Renal pelvis (tissue), 12 donors: ENCODE measurements at places on chromosomes 4 and X. TPM values are rescaled to one million over a fixed set of nuclear protein-coding genes. Genes with fewer than 3 reads are reported as not detected.

- no peak for DNase-seq
These were observed 185.9 kb downstream of the CFAP299 start for GRCh38 chr4:80521438-80521837.

DNA sequence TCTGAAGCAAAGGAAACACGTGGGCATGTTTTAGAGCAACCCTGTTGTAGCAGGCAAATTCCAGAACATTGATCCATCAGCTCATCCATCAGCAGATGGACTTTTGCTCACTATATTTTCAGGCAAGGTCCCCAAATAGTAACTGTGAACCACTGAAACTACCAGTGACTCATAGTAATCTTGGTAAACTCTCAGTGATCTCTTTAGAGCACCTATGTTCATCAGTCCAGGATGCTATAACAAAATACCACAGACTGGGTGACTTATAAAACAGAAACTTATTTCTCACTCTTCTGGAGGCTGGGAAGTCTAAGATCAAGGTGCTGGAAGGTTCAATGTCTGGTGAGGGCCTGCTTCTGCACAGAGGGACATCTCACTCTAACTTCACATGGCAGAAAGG, 28.9 kb upstream of the BTC start:
- no peak for DNase-seq

- no peak for DNase-seq
These were observed 7.6 kb upstream of the PRRG3 start for GRCh38 chrX:151687635-151688034.

- no peak for DNase-seq
These were observed 283.3 kb downstream of the PTTG2 start for GRCh38 chr4:38243388-38244053.

DNA sequence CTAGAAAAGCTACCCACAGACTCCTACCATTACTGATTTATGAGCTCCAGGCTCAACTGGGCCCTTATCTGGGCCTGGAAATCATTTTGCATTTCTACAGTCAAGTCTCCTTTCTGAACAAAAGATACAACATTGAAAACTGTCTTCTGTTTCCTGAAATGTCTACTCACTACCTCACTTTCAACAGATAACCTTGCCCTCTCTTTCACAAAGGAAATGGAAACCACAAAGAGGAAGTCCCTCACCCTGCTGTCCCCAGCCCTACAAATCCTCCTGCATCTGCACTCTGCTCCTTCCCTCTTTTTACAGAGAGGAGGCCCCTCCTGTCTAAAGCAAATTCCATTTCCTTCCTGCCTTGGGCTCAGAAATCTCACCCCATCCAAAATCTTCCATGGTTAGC, 24.8 kb upstream of the CYBB start:
- no peak for DNase-seq

The CSAG2 gene
- not detected for polyA plus RNA-seq

The SHROOM3 gene
- polyA plus RNA-seq, result 36.8 TPM

The RNF212 gene
- 9.1 TPM for polyA plus RNA-seq

- DNase-seq, result no peak
These were observed 561 bp downstream of the IRAK1 start for GRCh38 chrX:154019061-154019621.

DNA sequence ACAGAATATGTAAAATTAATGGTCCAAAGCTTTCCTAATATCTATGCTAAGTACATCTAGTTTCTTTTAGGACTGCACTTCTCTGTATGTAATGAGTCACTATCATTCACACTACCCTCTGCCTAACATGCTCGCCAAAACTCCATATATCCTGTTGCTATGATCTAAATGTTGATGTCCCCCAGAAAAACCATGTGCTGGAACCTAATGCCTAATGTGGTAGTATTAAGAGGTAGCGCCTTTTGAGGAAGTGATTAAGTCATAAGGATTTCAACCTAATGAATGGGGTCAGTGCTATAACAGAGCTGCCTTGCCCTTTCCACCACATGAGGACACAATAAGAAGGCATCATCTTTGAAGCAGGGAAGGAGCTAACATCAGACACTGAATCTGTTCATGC, 34.9 kb upstream of the NFKB1 start:
- no peak for DNase-seq

The CSAG1 gene
- polyA plus RNA-seq, result not detected

DNA sequence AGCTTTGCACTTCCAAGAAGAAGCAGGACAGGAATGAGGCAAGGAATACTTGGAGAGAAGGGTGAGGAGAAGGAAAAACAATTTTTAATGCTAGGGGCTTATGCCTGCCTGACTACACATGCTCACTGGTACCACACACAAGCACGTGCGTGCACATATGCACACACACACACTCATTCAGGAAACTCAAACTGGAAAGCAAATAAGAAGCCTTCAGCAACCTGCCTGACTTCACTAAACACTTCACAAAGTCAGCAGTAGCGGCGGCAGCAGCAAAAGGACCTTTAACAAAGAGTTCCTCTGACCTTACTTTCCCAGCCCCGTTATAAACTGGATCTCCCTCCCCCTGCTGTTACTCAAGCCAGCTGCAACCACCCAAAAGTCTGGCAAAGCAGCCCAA, 3.3 kb downstream of the ZDHHC9 start:
- no peak for DNase-seq

DNA sequence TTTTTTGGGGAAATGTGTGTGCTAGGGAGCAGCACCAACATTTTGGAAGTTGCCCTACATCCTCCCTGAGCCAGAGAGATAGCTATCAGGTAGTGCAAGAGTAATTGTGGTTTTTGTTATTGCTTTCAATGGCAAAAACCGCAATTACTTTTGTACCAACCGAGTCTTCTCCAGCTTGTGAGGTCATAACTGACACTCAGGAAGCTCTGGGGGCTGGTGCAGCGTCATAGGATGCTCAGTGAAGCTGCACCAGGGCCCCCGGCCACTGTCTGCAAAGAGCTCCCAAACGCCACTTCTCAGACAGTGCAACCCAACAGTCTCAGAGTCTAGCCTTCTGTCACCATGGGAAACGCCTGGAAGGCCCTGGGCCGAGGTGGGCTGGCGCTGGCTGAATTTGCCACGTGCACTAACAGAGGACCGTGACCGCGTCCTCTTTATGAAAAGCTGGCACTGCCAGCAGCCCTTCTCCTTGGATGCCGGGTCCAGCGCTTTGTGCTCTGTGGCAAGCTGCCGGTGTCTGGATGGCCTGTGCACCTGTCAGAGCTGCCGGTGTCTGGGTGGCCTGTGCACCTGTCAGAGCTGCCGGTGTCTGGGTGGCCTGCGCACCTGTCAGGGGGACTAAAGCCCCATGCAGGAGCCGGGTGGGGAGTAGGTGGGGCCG, 19.4 kb downstream of the SH3TC1 start:
- DNase-seq, result no peak

GRCh38 chr4:7192252-7193029, at the start of gene SORCS2:
Gene SORCS2 (plus strand): TSS chr4:7192538.
- peak; percentile 66 for DNase-seq

DNA sequence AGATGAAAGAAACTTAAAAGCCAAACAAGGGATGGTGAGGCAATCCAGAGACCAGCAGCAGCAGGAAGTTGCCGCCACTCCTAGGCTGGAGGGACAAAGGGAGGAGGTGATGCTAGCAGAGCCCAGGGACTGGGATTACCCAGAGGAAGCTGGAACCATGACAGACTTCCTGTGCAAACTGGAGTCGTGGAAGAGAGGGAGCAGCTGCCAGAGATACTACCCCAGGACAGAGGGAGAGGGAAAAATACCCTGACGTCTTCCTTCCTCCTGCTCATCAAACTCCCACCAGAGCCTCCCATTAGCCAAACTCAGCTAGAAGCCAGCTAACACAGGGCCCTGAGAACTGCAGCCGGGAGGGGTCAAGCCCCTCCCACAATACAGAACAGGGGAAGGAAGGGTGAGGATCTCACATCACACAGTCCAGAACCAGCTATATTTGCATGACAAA, 101.2 kb upstream of the KLF3 start:
- DNase-seq, result no peak

GRCh38 chr4:153651587-153651986, 32.5 kb upstream of the TLR2 start:
- no peak for DNase-seq

- DNase-seq, result no peak
These were observed 21.3 kb upstream of the SOX3 start for GRCh38 chrX:140526171-140526570.

DNA sequence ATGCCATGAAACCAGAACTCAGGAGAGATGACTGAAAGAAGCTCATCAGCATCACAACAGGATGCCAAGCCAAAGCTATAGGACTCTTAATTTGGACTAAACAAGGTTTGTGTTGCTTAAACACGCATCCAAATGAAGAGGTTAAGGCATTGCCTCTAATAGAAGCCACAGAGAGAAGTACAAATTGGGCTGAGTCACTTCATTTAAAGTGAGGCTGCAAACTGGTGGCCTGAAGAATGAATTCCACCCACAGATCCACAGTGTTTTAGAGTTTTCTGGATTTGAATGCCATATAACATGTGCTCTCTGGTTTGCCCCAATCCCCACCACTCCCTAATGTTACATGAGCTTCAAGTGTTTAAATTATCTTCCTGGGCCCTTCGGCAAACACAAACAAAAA, 103.5 kb downstream of the FIP1L1 start:
- DNase-seq, result no peak

DNA sequence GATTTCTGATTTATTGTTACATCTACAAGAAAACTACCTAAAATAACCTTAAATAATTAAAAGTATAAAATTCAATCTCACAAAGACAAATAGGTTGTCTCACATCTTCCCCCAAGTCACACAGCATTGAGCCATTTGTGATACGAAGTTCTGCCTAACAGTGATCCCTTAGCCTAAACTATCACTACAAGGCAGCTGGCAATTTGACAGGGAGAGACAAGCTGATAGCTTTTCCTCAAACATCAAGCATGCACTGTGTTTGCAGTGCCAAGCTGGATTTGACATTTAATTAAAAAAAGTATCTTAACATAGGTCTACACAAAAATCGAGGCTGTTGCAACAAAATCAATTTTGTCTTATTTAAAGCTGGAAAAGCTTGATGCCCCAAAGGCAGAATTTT, 464.7 kb upstream of the TRAM1L1 start:
- DNase-seq, result no peak

DNA sequence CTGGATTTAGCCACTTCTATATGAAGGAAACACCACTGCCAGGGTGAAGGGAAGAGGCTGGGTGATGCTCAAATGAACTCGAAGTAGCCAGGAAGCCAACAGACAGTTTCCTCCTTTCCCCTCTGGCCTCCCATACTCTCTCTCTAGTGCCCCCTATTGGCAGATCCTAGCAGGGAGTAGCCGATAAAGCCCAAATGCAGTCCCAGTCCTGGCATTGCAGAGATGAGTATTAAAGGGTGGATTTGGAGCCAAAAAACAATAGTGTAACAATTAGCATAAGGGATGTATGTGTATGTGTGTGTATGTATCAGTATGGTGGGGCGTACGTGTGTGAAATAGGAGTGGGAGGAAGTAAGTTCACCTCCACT, 213.8 kb upstream of the LDB2 start:
- peak; percentile 22 for DNase-seq

DNA sequence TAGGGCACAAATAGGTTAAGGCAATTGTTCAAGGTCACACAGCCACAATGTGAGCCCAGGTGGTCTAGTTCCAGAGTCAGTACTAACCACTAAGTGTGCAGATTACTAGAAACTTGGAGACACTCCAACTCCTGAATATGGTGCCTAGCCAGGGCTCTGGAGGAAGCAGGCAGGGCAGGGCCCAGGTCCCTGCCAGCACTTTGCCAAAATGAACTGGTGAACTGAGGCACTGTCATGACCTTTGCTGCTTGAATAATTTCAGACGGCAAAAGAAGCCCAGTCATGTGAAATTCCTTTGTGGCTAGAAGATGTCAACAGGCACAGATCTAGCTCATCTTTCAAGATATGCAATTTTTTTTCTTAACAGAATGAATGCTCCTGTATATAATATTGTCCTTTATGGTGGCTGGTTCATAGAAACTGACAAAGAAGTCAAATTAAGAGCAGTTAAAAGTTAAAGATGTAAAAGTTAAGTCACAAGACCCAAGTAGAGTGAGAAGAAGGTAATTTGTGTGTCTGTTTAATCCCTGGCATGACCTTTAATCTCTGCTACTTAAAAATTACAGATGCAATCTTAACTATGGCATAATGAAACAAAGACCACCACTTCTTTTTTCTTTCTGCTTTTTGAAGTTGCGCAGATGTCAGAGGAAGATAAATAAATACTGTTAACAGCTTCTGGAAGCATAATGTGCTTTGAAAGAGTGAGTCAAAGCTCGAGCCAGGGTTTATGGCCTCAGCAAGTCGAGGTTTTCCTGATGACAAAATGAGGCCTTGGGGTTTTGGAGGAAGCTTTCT, 54.1 kb downstream of the SHROOM3 start:
- DNase-seq, result no peak

DNA sequence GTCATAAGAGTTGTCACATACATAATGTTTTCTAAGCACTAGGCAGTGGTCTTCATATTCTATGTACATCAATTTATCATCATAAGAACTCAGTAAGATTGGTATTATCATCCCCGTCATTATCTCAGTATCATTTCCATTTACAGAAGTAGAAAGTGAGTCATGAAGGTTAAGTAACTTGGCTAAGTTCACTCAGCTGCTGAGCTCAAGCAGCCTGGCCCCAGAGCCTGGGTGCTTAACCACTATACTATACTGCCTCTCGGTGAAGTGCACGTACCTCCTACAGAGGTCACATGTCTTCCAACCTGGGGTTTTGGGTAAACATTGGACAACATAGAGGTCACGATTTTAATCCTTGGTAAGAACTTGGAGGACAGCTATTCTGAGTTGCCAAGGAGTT, 161.5 kb upstream of the GATB start:
- no peak for DNase-seq

- no peak for DNase-seq
These were observed 46.5 kb downstream of the SNX25 start for GRCh38 chr4:185255868-185256267.

DNA sequence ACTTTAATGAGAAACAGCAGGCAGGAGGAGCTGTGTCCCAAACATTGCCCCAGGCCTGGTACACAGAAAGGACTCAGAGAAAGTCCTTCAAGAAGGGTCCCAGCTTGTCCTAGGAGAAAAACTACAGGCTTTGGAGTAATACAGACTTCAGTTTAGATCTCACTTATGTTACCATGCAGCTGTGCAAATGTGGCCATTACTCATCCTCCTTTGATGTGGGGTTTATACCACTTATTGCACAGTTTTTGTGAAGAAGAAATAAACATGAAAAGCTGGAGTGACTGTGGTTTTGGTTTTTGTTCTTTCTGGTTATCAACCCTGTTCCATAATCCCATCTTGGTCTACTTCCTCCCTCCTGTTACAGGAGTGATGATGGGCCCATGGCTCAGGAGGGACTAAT, 8.1 kb upstream of the CYTL1 start:
- no peak for DNase-seq

- DNase-seq, result peak; percentile 60
These were observed 13.6 kb upstream of the HELT start for GRCh38 chr4:185004562-185005218.

The KLHL34 gene
- polyA plus RNA-seq, result 0.09 TPM

The FDCSP gene
- 0.56 TPM for polyA plus RNA-seq

GRCh38 chr4:145815626-145816025, 123.0 kb downstream of the ZNF827 start:
- DNase-seq, result no peak
